ENCODE measurements at places on chromosomes 11 and 22. TPM values are rescaled to one million over a fixed set of nuclear protein-coding genes. Genes with fewer than 3 reads are reported as not detected.

MUC5AC gene
- total RNA-seq = not detected

FBLN1 gene
- 125 TPM for total RNA-seq

RASD2 gene
- total RNA-seq = 1.4 TPM

C11orf65 gene
- total RNA-seq = 2.4 TPM

SNU13 gene
- 266 TPM for total RNA-seq

C11orf87 gene
- not detected for total RNA-seq

DNA sequence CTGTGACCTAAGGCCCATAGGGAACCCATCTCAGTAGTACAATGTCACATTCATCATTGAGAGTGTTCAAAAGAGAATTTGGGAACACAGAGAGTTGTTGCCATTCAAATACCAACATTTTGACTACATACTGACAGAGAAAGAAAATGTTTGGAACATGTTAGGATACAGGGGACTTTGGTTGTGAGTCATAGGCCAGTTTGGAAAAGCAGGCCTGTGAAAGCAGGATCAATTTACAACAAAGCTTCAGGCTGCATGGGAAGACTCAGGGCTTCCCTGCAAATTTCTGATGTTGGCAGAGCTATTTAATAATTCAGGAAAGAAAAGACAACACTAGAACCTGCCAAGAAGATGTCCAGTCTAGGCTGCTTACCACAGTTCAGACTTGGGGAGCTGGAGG lies 374 bp downstream of the NLRP10 start:
- DNase-seq = no peak

GRCh38 chr11:19951558-19952115 lies 208.6 kb downstream of the DBX1 start:
- DNase-seq = no peak

DNA sequence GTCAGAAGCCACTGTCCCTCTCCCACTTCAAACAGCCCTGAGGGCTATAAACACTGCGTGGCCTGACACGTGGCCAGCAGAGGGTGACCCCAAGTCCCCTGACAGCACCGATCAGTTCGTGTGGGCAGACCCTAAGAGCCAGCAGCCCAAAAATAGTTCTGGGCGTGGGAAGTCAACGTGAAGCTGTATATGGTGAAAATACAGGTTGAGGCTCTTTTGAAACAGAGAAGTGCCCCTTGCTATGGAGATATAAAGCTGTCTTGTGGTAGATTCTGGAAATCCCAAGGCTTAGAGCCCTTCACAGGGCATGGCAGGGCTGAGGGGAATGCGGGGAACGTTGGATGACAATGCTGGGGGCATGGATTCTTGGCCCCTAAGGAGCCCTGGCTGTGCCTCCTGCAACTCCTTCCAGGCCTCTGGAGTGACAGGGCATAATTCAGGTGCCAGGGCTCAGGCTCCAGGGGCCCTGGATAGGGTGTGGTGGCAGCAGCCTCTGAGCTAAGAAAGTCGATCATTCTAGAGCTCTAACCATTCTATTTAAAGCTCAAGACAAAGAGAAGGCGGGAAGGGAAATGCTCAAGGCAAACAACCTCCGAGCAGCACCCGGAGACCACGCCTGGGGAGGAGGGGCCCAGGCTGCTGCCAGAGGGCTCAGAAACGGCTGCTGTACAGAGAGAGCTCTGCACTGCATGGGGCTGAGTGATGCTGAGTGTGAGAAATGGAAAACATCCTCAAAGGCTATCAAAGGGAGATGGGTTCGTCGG lies 60.4 kb upstream of the CD5 start:
- DNase-seq = no peak

DNA sequence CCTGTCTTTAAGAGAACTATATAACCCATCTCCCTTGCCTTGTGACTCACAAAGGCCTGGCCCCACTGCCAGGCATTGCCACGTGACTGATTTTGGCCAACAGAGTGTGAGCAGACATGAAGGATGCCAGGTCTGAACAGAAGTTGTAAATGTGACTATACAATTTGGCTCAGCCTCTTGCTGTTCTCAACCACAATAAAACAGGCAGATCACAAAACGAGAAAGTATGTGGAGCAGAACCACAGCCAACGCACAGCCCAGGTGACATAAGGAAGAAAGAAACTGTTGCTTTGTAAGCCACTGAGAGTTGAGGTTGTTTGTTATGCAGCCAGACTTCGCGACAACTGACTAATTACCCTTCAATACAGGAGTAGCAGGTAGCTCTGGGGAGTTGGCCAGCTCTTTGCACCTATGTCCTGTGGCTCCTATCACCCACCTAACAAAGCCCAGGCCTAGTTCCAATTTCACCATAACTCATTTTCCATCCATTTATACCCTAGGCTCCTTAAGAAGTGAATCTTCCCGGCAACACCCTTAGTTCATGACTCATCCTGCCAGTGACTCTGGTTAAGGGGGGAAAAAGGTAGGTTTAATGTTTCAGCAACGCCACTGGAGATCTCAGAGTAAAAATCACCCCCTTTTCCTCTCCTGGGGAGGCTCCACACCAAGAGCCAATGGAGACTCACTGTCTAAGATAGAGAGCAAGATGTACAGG lies 53.7 kb downstream of the GALNT18 start:
- DNase-seq = no peak

GRCh38 chr22:39699631-39700360 lies 129.2 kb downstream of the CACNA1I start:
- DNase-seq = no peak

- no peak for DNase-seq
These were observed 367.1 kb upstream of the PDGFD start for GRCh38 chr11:104531075-104531474.

GRCh38 chr11:110219006-110219785 lies 77.2 kb downstream of the RDX start:
- no peak for DNase-seq

- no peak for DNase-seq
These were observed 37.7 kb upstream of the CD44 start for GRCh38 chr11:35101223-35101622.

DNA sequence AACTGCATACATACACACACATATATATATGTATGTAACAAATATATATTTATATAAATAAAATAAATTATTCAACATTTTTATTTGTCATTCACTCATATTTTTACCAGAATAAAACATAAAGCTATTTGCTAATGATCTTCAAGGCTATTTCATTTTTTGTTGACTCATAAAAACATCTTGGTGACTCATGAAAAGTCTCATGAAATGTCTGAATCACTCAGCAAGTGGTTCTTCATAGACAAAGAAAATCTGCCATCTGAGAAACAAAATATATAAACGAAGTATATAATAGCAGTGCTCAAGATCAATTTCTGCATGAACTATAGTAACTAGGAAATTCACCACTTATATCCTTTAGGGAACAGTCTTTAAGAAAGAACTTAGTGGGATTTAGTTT lies 764.8 kb upstream of the FAT3 start:
- no peak for DNase-seq

- no peak for DNase-seq
These were observed 20.3 kb downstream of the STK33 start for GRCh38 chr11:8573777-8574176.

DNA sequence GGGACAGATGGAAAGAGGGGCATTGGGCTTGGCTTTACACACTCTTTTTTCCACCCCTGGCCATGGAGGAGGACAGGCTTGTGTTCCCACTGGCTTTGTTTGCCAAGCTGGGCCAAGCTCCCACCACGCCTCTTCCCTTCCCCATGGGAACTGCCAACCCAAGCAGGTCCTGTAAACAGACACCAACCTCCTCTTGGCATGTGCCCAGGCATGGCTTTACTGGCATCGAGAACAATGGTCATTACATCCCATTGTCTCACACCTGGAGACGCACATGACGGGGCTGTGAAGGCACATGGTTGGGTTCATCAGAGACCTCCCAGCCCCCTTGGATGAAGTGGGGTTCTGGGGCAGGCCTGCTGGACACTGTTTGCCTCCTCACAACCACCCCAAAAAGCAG lies 11.7 kb downstream of the SEC14L3 start:
- DNase-seq = no peak

- DNase-seq = no peak
These were observed 4.8 kb downstream of the ROBO4 start for GRCh38 chr11:124892750-124893454.

- DNase-seq = peak; percentile 53
These were observed 16.8 kb downstream of the LRRC32 start for GRCh38 chr11:76653674-76654284.

DNA sequence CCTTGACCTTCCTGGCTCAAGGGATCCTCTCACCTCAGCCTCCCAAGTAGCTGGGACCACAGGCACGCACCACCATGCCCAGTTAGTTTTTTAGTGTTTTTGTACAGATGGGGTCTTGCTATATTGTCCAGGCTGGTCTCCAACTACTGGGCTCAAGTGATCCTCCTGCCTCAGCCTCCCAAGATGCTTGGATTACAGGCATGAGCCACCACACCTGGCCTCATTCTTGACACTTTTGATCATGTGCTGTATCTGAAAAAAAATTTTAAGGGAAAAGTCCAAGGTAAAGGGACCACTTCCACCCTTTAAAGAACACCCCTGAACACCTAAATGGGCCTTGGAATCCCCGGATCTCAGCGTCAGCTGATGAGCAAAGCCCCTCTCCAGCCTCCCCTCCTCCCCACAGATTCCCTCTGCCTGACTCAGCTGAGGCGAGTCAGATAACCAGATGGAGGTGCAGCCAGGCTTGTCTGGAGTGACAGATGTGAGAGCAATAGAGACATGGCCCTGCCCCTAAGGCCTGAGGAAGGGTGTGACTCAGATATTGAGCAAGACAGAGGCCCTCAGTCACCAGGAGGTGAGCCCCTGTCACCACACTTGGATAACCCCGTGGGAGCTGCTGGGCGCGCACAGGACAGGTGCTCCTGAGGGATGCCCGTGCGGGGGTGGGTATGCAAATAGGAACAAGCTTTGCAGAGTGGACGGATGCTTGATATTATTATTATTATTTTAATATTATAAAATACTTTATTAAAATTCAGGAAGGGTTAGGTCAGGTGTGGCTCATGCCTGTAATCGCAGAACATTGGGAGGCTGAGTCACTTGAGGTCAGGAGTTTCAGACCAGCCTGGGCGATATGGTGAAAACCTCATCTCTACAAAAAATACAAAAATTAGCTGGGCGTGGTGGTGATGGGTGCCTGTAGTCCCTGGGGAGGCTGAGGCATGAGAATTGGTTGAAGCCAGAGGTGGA lies 5.0 kb upstream of the CCDC88B start:
- DNase-seq = peak; percentile 65

GRCh38 chr11:14783788-14784187 lies 108.2 kb downstream of the CYP2R1 start:
- no peak for DNase-seq

GRCh38 chr11:130141561-130142341 lies 17.8 kb upstream of the ST14 start:
- DNase-seq = peak; percentile 46

DNA sequence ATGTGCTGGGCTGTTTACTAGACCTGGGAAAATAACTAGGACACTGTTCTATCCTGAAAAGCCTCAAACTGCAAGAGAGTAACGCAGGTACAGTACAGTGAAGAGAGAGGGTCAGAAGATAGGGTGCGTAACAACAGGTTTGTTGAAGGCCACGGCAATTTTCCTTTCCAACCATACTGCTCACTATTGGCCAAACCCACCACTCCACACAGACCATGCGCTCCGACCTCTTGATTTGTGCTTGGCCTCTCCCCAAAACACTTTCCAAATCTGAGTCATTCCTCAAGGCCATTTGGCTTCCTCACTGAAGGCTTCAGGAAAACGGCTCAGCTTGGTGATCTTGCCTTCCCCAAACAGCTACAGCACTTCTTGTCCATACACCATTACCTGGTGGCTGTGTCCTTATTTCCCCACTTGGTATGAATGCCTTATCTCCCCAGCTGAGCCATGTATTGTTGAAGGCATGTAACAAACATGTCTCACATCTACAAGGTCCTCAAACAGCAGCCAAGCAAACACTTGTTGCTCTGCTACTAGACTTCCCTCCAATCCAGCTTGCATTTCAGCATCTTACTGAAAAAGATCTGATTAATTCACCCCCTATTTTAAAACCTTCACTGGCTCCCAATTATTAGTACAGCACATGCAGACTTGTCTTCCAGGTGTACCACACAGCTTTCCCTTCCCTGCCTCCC lies 40.9 kb downstream of the TCF20 start:
- DNase-seq = peak; percentile 79

GRCh38 chr11:110371084-110371483 lies 58.7 kb upstream of the FDX1 start:
- DNase-seq = no peak

- no peak for DNase-seq
These were observed 87.6 kb downstream of the UVRAG start for GRCh38 chr11:75902631-75903030.

GRCh38 chr11:126434950-126435335 lies 79.5 kb downstream of the ST3GAL4 start:
- no peak for DNase-seq

- DNase-seq = no peak
These were observed 60.3 kb upstream of the ANO3 start for GRCh38 chr11:26271666-26272065.

DNA sequence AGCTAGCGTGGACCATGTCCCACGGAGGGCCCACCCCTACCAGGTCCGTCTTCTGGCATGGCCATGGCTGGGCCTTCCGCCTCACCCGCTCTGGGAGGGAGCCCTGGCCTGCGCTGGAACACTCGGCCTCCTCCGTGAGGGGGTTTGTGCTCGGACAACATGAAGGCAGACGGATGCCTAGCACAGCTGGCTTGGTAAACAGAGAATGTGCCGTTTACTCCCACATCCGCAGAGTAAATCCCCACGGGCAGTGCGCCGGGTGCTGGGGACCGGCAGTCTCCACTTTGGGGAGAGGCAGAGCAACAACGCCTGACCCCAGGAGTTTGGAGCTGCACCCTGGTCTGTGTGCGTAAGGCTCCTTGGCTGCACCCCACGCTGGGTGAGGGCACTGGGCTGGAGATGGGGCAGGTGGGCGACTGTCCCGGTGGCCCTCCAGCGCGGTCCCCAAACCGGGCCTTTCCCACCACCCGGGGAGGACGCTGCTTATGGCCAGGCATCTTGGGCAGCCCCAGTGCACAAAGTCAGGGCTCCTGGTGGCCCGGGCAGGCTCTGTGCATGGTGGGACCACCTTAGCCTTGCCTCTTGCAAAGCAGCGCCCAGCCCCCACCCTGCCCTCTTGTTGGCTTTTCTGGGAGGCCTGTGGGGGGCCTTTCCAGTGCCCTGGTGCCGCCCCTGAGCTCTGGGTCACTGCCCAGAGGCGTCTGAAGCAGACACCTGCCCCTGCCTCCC lies 30.7 kb upstream of the MUC5AC start:
- DNase-seq = peak; percentile 8

DNA sequence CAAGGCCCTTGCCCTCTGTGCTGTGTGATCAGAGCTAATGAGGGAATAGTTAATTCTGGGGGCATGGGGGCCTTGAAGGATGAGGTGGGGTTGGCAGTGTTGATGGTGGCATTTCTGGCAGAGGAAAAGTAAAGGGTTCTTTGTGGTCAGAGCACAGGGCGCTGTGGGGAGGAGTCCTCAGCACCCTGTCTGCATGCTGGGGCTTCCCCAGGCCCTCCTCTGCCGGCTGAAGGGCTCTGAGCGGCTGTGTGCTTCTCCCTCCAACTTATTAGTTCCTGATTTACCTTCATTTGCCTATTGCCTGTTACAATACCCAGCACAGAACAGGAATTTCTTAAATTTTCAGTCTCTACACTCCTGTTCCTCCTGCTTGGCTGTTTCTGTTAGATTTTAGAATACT lies 122.8 kb downstream of the HIPK3 start:
- DNase-seq = no peak

- DNase-seq = no peak
These were observed 32.9 kb downstream of the OR52E1 start for GRCh38 chr11:5102246-5102645.

GRCh38 chr11:126862664-126863243 lies 137.8 kb downstream of the KIRREL3 start:
- DNase-seq = no peak

- DNase-seq = no peak
These were observed 27.3 kb downstream of the CECR2 start for GRCh38 chr22:17396516-17396915.
